ENCODE measurements at places on chromosomes 5 and 9. TPM values are rescaled to one million over a fixed set of nuclear protein-coding genes. Genes with fewer than 3 reads are reported as not detected.

DNA sequence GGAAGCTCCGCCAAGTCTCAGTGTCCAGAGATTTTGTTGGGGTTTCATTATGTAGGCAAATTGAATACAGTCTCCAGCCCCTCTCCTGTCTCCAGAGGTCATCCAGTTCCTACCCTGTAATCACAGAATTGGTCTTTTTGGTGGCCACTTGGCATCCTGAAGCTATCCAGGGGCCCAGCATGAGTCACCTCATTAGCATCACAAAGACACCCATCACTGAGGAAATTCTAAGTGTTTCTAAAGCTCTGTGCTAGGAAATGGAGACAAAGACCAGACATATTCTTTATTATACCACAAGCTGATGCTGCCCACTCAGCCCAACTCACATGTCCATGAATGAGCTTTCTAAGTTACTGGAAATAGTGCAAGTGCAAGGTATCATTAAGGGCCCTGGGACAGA, 229.9 kb downstream of the DOCK8 start:
- DNase-seq = peak; percentile 8

DNA sequence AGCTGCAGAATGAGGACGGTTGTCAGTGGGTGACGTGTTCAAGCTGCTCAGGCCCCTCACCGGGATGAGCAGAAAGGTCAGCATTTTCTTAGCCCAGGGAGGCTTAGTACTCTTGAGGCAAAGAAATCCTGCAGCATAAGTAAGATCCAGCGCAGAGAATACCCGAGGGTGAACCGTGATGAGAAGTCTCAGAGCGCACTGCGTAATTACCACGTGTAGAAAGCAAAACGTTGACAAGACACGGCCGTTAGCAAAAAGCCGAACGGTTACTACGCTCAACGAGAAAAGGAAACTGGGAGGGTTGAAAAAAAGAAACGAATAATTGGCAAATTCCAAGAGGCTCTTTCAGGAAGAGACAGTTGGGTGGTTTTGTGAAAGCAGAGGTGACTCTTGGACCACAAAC, 104.0 kb downstream of the COL23A1 start:
- no peak for DNase-seq

GRCh38 chr5:141729387-141730006, 47.5 kb upstream of the ARAP3 start:
- DNase-seq = no peak

The PDZD2 gene
- 0.20 TPM for total RNA-seq

GRCh38 chr9:76415154-76415553, 20.9 kb upstream of the RFK start:
- DNase-seq = peak; percentile 13

DNA sequence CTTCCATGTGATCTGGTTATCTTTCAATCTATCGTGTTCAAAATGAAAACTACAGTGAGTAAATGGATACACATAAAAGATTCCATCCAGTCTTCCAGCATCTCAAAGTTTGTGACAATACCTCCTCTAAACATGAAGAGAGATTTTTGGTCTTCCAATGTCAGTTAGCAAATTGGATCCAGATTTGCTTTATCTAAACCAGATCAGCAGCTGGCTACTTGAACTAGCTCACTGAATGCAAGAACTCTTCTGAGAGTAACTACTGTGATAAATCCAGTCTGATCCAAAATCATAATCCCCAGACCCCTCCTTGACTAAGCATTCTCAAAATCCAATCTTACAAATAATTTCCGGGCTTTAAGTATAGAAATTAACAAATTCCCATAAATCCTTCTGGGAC, 2177.9 kb upstream of the C9orf72 start:
- no peak for DNase-seq

DNA sequence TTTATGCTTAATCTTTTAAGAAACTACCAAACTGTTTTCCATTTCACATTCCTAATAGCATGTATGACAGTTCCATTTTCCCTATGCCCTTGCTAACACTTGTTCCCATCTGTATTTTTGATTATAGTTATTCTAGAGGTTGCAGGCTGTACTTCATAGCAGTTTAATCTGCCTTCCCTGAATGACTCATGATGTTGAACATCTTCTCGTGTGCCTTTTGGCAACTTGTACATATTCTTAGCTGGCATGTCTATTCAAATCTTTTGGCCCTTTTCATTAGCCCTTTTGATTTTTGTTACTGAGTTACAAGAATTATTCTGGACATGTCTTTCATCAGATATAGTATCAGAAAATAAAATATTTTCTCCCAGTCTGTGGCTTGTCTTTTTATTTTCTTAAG, 320.3 kb downstream of the DIRAS2 start:
- DNase-seq = no peak

The PTPA gene
- total RNA-seq = 94.8 TPM

The MXD3 gene
- 10.5 TPM for total RNA-seq

The EIF4E1B gene
- total RNA-seq = not detected

GRCh38 chr9:86459191-86459590, 105.0 kb upstream of the TUT7 start:
- peak; percentile 14 for DNase-seq

- peak; percentile 41 for DNase-seq
Observed at GRCh38 chr9:4829969-4830368, 37.2 kb downstream of the RCL1 start.

- no peak for DNase-seq
Observed at GRCh38 chr5:176906126-176906525, 7.0 kb upstream of the HK3 start.

DNA sequence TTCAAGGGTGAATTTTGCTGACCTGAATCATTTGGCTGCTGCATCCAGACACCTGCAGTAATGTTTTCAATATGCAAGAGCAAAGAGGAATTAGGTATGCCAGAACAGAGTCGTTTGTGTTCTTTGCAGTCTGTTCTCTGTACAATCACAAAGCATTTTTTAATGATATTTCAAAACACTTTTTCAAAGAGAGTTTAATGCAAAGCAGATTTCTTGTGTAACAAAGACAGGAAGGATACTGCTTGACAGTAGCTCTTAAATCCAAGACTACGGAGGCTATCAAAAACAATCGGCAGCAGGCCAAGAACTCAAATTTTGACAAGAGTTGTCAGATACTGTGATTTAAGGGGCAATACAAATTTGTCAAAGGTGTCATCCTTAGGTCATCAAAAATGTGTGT, 341.9 kb downstream of the GADD45G start:
- DNase-seq = no peak

DNA sequence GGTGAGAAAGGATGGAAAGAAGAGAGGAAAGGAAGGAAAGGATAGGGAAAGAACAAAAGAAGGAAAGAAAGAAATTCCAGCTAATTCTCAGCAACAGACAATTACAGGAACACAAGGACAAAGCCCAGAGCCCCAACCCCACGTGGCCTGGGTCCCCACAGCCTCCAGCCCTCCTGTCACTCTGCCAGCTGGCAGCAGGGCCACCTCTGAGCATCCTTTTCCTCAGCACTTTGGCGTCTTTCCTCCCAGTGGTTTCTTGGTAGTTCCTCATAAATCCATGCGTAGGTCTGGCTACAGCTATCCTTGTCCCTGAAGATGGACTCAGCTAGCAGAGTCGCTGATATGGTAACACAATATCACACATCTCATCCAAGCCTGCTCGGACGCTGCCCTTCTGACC, 28.3 kb downstream of the ADAMTS2 start:
- no peak for DNase-seq

The TMC1 gene
- 0.22 TPM for total RNA-seq

- DNase-seq = no peak
Observed at GRCh38 chr5:6717687-6718086, 4.5 kb downstream of the TENT4A start.

DNA sequence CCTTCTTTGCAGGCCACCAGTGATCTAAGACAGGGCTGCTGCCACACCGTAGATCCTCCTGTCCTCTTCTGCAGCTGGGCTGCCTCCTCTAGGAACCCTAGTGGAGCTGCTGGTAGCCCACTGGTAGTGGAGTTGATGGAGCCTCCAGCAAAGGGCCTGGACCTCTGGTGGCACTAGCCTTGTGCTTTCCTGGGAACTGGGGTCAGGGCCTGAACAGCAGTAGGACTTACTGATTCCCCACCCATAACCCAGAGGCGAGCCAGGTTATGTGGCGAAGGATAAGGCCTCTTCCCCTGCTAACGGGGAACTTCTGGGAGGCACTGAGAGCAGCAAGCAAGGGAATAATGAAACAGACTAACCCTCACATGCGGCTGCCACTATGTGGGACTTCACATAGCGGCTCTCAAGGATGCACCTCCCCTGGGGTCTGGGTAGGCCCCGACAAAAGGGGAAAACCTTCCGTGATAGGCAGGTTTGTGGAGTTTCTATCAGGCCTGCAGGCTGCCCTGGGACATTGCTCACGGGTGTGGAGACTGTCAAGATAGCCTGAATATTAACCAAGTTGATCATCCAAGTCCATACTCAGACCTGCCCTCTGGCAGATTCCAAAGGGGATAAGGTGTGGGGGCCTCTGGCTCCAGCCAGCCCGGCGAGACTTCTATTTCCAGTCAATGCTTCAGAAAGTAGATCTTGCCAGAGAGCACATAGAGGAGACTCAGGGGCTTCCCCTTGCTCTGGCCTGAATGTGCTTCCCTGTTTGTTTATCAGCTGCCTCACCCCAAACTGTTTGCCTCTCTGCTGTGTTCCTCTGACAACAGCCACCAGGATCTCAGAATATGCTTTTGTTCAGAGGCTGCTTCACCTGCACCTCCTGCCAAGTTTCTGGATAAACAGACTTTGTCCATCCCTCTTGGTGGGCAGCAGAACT, 7.4 kb downstream of the SLC22A4 start:
- DNase-seq = no peak

DNA sequence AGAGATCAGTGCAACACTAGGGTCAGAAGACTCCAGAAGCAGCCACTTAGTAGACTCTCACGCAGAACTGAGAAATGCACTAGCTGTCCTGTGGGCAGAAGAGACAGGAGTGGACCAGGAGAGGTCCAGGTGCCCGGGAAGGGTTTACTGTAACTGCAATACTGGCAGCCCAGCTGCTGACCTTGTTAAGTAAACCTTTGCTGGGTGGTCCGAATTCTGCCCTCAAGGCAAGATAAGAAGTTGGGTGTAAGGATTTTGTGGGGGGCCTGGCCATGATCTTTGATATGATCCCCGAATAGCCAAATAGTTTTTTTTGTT, 91.3 kb downstream of the PDE6A start:
- no peak for DNase-seq

The WNT8A gene
- total RNA-seq = not detected

DNA sequence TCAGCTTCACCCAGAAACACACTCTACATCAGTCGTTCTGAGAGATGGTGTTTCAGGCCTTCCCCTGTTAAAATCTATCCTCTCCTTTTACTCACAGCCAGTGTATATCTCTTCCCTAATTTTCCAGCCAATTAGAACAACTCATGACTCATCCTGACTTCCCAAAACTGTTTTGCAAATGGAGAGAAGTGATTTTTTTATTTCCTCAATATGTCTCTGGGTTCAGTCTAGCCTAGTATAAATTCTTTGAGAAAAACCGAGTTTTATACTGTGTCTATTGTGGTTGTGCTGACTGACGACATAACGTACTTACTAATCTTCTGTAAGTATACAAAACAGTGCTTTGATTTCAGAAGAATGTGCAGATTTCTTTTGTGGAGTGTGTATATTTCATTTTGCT, 28.4 kb upstream of the CAST start:
- no peak for DNase-seq

The DNM1 gene
- 0.44 TPM for total RNA-seq

The NUTM2F gene
- total RNA-seq = not detected

DNA sequence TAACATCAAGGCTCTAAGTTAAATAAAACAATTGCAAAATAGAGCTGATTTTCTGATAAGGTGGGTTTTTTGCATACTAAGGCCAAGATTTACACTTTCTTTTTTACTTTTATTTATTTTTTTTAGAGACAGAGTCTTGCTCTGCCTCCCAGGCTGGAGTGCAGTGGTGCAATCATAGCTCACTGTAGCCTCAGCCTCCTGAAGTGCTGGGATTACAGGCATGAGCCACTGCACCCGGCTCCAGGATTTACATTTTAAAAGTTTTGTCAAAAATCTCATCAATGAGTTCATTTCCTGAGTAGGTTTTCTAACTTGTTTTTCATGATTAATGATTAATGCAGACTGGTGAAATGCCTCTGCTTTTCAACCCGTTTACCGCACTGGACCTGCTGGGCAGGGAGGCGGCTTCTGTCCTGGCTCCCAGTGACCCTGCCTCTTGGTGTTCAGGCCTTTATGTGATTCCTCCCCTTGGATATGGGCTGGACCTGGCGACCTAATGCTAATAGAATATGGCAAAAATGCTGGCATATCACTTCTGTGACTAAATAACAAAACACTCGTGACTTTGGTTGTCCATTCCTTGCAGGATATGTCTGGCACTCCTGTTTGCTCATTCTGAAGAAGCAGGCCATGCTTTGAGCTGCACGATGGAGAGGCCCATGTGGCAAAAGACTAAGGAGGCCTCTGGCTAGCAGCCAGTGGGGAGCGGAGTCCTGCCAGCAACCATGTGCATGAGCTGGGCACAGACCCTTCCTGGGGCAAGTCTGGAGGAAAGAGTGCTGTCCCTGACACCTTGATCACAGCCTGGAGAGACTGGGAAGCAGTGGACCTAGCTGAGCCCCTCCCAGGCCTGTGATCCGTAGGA, 72.2 kb upstream of the PTCH1 start:
- DNase-seq = peak; percentile 23

- DNase-seq = peak; percentile 75
Observed at GRCh38 chr5:136082390-136083193, 50.1 kb upstream of the SMAD5 start.

- DNase-seq = peak; percentile 57
Observed at GRCh38 chr5:98768160-98768959, 5.1 kb upstream of the RGMB start.

GRCh38 chr9:17116400-17116837, 18.4 kb upstream of the CNTLN start:
- DNase-seq = peak; percentile 47

- DNase-seq = no peak
Observed at GRCh38 chr9:87742813-87743428, 17.0 kb downstream of the CTSL start.

The FBP2 gene
- total RNA-seq = not detected

- peak; percentile 59 for DNase-seq
Observed at GRCh38 chr5:163473635-163474243, 13.3 kb downstream of the HMMR start.

The C7 gene
- under 0.01 TPM for total RNA-seq
